ENCODE measurements at places on chromosomes 1 and 21.

DNA sequence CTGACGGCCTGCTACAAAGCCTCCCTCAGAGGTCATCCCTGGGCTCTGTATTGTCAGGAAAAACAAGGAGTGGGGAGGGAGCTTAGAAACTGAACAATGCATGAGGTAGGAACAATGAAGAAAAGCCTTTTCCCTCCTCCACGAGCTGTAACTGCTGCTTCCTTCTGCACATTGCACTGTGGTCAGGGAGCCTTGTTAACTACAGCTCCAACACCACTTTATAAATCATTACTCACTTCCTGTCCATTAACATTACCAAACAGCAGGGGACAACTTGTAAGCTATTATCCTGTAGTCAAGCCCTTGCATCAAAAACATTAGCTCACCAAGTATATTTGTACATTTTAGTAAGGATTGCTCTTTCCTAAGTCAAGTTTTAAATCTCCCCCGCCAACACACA, 336.0 kb upstream of the NR5A2 start:
- no peak for DNase-seq

- no peak for DNase-seq
These were observed 20.6 kb downstream of the MEF2D start for GRCh38 chr1:156480016-156480370.

GRCh38 chr1:239719642-239720258, 333.4 kb downstream of the CHRM3 start:
- no peak for DNase-seq

- no peak for DNase-seq
These were observed 231.5 kb downstream of the KCNT2 start for GRCh38 chr1:196376630-196377328.

- no peak for DNase-seq
These were observed 44.9 kb downstream of the EVA1C start for GRCh38 chr21:32457360-32457840.

GRCh38 chr1:234330843-234331215, 42.4 kb upstream of the COA6 start:
- DNase-seq = no peak

DNA sequence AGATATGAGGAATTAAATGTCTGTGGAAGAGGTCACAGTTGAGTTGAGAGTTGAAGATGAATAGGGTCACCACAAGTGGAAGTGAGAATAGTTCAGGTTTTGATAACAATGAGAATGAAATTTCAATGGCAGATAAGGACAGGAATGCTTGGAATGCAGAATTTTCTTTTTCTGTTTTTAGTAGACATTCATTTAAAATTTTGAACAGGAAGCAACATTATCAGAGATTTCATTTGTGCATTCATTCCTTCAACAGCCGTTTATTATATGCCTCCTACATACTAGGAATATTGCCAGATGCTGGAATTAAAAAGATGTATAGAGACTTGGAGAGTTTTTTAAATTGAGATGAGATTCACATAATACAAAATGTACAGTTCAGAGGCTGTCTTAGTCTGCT, 126.8 kb downstream of the ITSN1 start:
- no peak for DNase-seq

- DNase-seq = no peak
These were observed 794 bp downstream of the NID1 start for GRCh38 chr1:236063919-236064673.

DNA sequence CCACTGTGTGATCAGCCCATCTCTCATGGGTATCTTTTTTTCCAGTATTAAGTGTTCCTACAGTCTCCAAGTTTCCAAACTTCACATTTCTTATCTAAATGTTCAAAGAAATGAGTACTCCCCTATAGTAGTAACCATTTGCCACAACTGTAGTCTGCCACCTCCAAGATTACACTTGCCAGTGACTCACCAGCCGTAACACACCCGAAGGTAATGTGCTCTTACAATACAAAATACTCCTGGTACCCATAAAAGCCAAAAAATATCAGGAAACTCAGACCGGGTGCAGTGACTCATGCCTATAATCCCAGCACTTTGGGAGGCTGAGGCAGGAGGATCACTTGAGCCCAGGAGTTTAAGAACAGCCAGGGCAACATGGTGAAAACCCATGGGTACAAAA, 20.5 kb upstream of the ZNF496 start:
- no peak for DNase-seq

DNA sequence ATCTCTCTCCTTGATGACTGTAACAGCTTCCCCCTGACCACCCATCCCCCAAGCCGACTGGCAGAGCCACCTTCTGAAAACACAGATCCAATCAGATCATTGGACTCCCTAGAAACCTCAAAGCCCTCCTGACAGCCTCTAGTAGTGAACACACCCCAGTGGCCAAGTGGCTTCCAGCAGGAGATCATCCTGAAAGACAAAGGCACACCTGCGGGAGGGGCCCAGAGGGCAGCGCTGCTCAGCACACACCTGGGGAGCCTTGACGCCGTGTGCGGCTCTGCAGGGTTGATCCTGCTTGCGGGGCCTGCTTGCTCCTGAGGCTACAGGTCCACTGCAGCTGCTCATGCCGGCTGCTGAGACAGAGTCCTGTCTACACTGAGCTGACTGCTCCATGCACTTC, 41.5 kb downstream of the SLC66A1 start:
- DNase-seq = no peak

DNA sequence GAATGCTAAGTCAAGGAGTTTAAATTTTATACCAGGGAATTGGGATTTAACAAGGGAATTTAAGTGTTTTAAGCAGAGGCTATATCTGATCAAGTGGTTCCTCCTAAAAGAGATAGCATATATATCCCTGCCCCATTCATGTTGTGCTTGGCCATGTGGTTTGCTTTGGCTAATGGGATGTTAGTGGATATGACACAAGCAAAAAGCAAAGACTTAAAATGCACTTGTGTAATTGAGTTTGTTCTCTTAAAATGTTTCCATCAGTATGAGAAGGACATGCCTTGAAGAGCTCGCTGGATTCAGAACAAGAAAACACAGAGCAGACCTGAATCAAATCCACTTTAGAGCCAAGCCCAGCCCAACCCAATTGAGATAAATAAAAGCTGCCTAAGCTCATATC, 22.4 kb downstream of the C1orf87 start:
- no peak for DNase-seq

DNA sequence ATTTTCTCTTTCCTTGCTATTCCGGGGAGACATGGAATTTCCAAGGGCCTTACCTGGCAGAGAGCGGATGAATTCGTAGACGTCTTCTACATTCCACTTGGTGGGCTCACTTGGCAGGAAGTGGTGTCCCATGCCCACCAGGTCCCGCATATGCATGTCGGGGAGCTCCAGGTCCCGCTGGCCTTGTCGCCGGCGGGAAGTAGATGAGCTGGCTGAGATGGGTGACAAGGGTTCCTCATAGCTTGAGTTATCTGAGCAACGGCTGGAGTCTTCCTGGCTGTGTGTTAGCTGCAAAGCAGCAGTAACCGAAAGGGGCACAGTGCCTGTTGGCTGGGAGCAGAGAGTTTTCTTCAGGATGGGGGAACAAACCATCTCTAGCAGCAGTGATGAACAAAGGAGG, 7.9 kb upstream of the A3GALT2 start:
- DNase-seq = no peak

DNA sequence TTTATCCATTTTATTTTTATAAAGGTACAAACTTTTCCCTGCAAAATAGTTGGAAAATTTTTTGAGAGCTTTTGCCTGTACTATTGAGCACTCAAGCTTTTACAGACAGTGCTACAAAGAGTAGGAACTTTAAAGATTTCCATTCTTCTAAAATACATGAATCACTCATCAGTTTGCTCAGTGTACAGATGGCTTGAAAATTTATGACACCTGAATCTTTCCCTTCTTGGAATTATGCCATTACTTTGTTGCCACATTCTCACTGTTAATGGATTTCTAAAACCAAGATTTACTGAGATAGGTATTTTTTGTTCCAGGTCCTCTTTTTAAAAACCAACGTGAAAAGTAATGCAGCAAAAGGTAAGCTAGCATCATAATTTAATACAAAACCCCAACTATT, 76.0 kb downstream of the GPATCH2 start:
- DNase-seq = no peak

GRCh38 chr1:68010090-68010489, 40.3 kb downstream of the DIRAS3 start:
- no peak for DNase-seq

DNA sequence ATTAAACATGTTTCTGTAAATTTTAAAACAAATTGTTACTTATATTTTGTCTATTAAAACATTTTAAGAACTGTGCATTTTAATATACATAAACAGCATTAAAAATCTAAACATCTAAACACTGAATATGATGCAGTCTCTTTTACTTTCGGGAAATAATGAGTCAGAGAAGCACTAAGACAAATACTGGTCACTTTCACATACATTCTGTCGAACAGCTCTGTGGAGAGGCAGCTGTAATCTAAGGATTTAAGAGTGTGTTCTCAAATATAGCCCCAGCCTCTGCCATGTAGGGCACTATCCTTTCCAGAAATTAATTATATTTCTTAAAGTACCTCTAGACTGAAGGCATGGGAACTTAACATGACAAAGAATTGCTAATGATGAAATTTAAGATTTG, 89.6 kb upstream of the PTGFR start:
- no peak for DNase-seq

- DNase-seq = no peak
These were observed 3.3 kb downstream of the CAPN2 start for GRCh38 chr1:223715604-223716172.

DNA sequence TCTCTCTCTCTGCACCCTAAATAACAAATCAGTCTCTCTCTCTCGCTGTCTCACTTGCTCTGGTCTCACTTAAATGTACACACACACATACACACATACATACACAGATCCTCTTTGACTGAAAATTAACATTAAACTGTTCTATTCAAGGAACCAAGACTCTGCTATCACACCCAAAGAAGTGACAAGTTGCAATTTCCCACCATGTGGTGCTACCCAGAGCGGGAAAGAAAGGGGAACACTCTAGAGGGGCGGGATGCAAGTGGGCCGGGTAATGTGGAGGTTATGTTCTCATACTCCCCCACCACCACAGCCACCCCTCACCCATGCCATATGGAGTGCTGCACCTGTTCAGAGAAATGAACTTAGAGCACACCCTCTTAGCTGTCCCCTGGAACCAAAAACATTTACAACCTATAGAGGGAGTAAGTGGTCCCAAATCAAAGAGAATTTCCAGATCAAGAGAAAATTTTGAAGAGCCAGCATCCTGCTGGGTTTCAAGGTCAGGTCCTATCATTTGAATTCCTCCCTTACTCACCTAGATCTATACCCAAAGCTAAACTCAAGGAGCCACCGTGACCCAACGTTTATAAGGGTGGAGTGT, 319.4 kb downstream of the BRINP2 start:
- no peak for DNase-seq

- DNase-seq = no peak
These were observed 45.4 kb upstream of the USP1 start for GRCh38 chr1:62391369-62391971.

DNA sequence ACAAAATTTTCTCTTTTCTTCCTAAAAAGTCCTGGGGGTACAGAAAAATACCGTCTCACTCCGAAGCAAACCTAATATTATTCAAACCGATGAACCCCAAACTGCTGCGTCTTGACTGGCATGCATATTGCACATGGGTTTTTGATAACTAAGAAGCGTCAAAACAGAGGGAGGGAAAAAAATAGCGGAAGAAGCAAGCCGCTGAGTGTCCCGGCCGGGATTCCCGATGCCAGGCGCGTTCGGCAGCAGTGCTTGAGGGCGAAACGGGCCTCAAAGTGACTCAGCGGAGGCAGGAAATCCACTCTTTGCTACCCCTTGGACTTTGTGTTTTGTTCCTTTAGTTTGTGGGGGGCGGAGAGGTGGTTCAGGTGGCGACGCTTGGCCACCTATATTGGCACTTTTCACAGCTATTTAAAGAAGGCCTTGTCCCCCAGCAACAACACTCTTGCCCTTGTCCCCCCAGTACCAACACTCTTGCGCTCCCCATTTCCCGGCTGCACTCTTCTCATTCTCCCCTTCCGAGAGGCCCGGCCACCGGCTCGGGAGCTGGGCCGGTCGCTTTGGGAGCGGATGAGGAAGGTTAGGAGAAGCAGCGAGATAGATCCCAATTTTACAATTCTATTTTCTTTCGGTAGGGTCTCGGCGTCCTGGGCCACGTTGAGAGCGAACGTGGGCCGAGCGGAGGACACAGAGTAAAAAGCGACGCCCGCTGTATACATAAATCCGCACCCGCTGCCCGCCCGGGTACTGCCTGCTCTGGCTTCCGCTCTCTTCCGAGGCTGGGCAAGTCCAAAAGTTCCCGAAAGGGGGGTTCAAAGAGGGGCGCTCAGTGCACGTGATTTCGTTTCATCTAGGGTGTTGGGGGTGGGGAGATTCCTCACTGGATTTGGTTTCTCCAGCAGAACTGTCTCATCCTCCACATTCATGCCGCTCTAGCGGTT, 2.5 kb downstream of the LMX1A start:
- no peak for DNase-seq

- no peak for DNase-seq
These were observed 503.2 kb upstream of the CAMK1G start for GRCh38 chr1:209080170-209080781.

GRCh38 chr1:67359592-67359991, 51.9 kb downstream of the IL12RB2 start:
- DNase-seq = no peak

DNA sequence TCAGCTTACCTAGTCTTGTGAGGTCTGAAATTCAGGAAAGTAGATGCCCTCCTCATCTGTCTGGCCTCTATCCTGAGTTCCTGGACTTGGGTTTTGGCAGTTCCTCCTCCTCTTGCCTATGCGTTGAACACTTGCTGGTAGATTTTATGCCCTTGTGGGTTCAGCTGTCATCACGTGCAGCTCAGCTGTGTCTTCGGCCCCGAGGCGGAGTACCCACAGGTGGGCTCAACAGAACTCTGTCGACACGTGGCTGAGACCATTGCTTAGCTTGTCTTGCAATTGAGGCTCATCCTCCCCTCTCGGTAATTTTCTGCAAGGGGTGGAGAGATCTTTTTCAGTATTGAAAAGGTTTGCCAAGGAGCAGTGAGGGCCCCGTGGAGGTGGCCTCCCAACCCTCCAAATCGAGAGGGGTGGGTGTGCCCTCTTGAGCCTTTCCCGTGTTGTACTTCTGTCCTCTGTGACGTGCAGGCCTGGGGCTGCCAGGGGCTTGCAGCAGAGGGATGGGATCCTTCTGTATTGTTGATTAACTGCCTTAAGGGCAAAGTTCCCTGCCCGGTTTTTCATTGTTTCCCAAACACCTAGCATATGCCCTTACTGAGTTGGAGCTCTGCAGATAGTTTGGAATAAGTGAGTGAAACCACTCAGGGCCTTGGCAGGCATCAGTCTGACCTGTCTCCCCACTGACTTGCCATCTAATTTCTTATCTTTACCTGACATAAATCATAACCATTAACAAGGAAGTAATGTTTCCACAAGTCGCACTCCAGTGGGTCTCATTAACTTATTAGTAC, 2.9 kb downstream of the CENPS start:
- DNase-seq = no peak

- peak; percentile 83 for DNase-seq
These were observed at the start of gene VASH2 for GRCh38 chr1:212950243-212951125. Gene VASH2, plus strand, starts transcription at chr1:212950541. Its CDS starts 1,002 bp downstream, at chr1:212951543.

DNA sequence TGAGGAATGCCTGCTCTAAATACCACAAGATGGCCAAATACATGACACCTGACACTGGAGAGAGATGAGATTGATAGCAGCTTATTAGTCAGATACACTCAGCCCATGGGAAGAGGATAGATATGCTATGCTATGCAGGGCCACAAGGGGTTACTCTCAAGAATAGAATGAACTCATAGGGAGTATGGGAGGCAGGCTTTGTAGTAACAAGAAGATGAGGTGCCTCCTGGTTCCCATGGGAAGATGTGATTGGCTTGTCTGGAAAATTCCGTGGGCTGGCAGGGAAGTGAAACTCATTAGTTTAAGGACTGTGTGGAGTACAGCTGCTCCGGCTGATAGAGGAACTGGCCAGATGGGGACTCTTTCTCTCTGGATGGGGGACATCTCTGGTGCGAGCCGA, 16.5 kb downstream of the CCDC30 start:
- DNase-seq = no peak

GRCh38 chr1:186672596-186672995, 7.6 kb downstream of the PTGS2 start:
- no peak for DNase-seq
